Thoracic aorta (tissue), 2 donors: ENCODE measurements at places on chromosomes 13 and 19.
A peak's percentile ranks its signal among the peaks of the same experiment; 100 is the strongest.

DNA sequence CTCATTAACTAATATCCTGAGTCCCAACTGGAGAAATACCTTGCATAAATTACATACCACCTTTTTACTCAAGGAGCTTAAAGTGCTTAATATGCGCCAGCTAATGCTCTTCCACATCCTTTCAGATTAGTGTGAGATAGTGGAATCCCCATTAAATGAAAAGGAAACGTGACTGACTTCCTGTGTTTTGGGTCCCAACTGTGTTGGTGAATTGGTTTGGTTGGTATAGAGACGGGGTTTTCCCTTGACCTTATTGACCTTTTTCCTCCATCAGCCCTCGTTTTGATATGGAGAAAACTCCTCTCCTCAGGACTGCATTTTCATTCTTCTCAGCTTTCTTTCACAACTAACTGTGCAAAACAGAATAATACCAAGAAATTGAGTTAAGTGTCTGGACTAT, 163.5 kb downstream of the PAN3 start:
- no peaks in the 10 kb centered on the region for H3K36me3 ChIP-seq
- H3K27ac ChIP-seq, result no peak overlapping the region
- no peaks in the 10 kb centered on the region for H3K4me1 ChIP-seq
- H3K27me3 ChIP-seq, result no peaks in the 10 kb centered on the region
- no peak for DNase-seq
- no peak overlapping the region for H3K4me3 ChIP-seq

DNA sequence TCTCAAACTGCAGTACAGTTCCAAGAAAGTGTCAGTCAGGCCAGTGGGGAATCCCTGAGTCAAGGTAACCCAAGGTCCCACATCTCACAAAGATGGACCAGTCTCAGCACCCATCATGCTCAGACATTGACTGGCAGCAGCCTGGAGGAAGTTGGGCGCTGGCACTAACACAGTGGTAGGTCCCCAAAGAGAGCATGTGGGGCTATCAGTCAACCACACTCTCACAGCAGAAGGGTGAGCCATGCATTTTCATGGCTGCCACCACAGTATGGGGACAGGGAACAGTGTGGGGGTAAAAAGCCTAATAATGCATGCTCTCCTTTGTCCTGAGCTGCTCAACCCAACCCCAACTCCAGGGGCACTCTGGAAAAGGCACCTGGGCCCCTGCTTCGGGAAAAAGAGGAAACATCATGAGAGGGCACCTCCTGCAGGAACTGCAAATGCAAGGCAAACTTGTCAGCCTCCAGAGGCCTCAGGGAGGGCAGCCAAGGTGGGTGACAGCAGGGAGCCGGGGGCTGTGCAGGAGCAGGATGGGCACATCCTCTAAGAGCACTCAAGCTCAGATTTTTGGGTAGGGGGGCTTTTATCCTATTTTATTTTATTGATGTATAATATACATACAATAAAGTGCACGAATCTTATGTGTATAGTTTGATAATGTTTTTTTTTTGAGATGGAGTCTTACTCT, 9.5 kb upstream of the PLEKHF1 start:
- no peaks in the 10 kb centered on the region for H3K27me3 ChIP-seq
- H3K4me1 ChIP-seq, result peaks cover under 1% of the 10 kb centered on the region
- no peak overlapping the region for H3K4me3 ChIP-seq
- no peaks in the 10 kb centered on the region for H3K36me3 ChIP-seq
- no peak for DNase-seq

GRCh38 chr19:49261602-49262001, 63.4 kb downstream of the SLC6A16 start:
- no peak overlapping the region for H3K4me3 ChIP-seq
- no peak for DNase-seq
- no peak overlapping the region for H3K27ac ChIP-seq
- H3K27me3 ChIP-seq, result no peaks in the 10 kb centered on the region

DNA sequence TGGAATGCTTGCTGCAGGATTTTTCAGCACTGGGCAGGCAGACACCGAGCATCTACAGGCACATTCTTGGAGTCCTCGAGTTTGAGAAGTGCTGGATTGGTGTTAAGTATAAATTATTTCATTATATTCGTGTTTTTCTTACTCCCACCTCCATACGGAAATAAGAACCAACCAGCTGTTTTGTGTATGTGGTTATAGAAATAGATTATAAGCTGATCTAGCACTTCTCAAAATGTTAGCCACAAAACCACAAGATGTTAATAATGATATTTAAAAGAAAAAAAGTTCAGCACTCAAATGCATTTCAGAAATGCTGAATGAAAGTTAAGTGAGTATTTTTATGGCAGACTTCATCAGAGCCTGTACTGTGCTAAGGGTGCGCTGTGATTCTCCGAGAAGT, 24.0 kb upstream of the TEX29 start:
- no peaks in the 10 kb centered on the region for H3K4me1 ChIP-seq
- no peaks in the 10 kb centered on the region for H3K27me3 ChIP-seq
- peaks cover 37% of the 10 kb centered on the region for H3K36me3 ChIP-seq
- DNase-seq, result no peak

DNA sequence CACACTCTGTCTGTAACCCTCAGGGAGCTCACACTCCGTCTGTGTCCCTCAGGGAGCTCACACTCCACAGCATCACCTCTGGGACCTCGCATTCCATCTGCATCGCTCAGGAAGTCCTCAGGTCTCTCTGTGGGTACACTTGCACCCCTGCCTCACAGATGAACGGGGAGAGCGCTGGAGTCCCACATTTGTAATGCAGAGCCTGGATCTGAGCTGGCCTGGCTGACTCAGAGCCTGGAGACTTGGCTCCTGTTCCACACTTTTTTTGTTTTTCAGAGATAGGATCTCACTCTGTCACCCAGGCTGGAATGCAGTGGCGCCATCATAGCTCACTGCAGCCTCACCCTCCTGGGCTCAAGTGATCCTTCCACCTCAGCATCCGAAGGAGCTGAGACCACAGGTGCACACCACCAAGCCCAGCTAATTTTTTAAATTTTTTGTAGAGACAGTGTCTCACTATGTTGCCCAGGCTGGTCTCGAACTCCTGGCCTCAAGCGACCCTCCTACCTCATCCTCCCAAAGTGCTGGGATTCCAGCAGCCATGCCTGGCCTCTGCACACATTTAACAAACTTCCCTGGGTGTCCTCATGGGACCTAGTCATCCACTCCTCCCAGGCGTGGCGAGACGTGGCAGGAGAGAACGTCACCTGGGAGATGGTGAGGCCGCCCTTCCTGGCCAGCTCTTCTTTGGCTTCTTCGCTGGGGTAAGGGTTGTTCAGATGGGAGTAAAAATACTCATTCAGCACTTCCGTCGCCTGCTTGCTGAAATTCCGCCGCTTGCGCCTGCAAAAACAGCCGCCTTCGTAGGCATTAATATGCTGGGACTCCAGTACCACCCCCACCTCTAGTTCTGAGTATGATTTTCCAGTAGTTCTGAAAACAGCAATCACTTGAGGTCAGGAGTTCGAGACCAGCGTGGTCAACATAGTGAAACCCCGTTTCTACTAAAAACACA, 31.0 kb downstream of the CILP2 start:
- H3K4me3 ChIP-seq, result no peak overlapping the region
- H3K36me3 ChIP-seq, result no peaks in the 10 kb centered on the region
- H3K27ac ChIP-seq, result no peak overlapping the region
- no peaks in the 10 kb centered on the region for H3K4me1 ChIP-seq

GRCh38 chr13:113947311-113948033, 26.4 kb downstream of the C13orf46 start:
- no peaks in the 10 kb centered on the region for H3K36me3 ChIP-seq
- DNase-seq, result peak; percentile 4
- H3K4me1 ChIP-seq, result peaks cover 21% of the 10 kb centered on the region
- no peaks in the 10 kb centered on the region for H3K27me3 ChIP-seq
- no peak overlapping the region for H3K4me3 ChIP-seq

DNA sequence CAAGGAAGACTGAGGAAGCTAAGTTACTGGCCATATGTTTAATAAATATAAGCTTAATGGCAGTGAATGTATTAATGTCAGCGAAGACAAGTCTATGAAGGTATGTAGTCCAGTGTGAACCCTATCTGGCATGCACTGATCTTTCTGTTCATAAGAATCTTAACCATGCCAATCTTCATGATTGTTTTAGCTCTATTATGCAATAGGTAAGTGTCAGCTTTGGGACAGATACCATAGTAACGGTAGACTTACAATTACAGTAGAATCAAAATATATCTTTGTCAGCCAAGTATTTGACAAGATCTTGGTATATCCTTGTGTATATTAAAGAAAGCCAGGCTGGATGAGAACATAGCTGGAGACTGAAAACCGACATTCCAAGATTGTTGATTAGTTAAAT, 428.5 kb downstream of the SPRY2 start:
- H3K27me3 ChIP-seq, result no peaks in the 10 kb centered on the region
- H3K27ac ChIP-seq, result no peak overlapping the region
- no peaks in the 10 kb centered on the region for H3K36me3 ChIP-seq
- H3K4me3 ChIP-seq, result no peak overlapping the region
- no peak for DNase-seq

DNA sequence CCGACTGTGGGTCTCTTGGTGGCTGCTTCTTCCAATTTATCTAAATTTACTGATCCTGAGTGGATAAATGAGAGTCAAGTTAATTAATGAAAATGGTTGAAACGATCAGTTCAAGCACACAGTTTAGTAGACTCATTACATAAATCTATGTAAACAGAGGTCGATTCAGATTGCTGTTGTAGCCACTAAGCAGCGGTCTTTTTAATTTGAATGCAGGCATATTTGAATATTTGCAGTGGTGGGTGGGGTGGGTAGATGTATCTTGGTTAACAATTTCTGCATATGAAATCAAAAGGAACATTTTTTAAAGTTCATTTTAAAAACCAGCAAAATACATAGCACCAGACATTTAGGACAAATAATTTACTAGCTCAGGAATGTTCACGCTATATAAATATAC, 325.9 kb downstream of the KLF12 start:
- H3K27ac ChIP-seq, result no peak overlapping the region
- H3K36me3 ChIP-seq, result peaks cover 5% of the 10 kb centered on the region
- H3K4me3 ChIP-seq, result no peak overlapping the region
- no peaks in the 10 kb centered on the region for H3K27me3 ChIP-seq

- peaks cover 18% of the 10 kb centered on the region for H3K4me1 ChIP-seq
- H3K27ac ChIP-seq, result peak overlapping the region; percentile 80
- DNase-seq, result peak; percentile 53
Measured at GRCh38 chr19:49664171-49665035, 1.3 kb downstream of the IRF3 start.

DNA sequence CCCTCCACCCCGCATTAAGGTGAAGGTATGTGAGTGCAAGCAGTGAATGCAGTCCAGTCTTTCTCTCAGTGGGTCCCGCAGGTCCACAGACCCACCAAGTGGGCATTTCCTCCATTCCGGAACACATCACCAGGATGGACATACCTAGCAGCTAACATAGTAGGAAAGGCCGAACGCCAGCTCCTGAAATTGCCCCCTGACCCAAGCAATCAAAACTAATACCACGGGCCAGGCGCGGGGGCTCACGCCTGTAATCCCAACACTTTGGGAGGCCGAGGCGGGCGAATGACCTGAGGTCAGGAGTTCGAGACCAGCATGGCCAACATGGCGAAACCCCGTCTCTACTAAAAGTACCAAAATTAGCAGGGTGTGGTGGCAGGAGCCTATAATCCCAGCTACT, 71.7 kb upstream of the VSTM2B start:
- no peak overlapping the region for H3K4me3 ChIP-seq
- DNase-seq, result no peak
- no peaks in the 10 kb centered on the region for H3K4me1 ChIP-seq
- H3K27me3 ChIP-seq, result no peaks in the 10 kb centered on the region
- H3K27ac ChIP-seq, result no peak overlapping the region
- H3K36me3 ChIP-seq, result no peaks in the 10 kb centered on the region

- H3K27me3 ChIP-seq, result no peaks in the 10 kb centered on the region
- H3K4me3 ChIP-seq, result no peak overlapping the region
- no peak for DNase-seq
- H3K27ac ChIP-seq, result no peak overlapping the region
- H3K36me3 ChIP-seq, result no peaks in the 10 kb centered on the region
Measured at GRCh38 chr13:20170921-20171320, 10.1 kb upstream of the GJA3 start.

- no peaks in the 10 kb centered on the region for H3K4me1 ChIP-seq
- H3K4me3 ChIP-seq, result no peak overlapping the region
- DNase-seq, result no peak
- H3K27me3 ChIP-seq, result no peaks in the 10 kb centered on the region
- H3K36me3 ChIP-seq, result peaks cover 34% of the 10 kb centered on the region
- H3K27ac ChIP-seq, result no peak overlapping the region
Measured at GRCh38 chr19:18993115-18993514, 40.2 kb downstream of the SUGP2 start.

DNA sequence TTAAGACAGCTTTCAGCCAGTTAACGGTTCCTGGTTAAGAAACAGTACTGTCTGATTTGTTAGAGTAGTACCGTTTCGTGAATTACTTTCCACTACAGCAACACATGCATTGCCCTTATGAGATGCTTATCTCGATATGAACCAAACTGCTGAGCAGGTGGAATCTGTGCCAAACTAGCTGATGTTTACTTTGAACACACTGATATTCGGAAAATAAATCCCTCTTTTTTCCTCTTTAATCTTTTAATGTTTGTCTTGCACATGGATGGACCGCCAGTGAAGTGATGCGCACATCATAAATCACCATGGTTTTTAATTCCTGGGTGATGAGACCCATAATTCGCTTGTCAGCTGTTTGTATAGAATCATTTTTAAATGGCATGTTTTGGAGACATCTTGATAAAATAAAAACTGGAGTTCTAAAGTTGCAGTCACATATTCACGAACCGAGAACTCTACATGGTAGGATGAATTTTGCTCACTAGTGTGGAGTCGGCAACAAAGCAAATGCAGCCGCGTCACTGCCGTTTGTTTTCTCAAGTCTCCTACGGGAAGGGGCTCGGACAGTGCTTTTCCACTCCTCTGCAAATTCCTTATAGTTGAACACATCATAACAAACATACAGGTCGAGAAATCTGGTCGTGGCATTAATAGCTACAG, 1.1 kb downstream of the GJA3 start:
- H3K4me1 ChIP-seq, result peaks cover 16% of the 10 kb centered on the region
- DNase-seq, result no peak
- H3K4me3 ChIP-seq, result peak overlapping the region; percentile 64
- no peak overlapping the region for H3K27ac ChIP-seq

DNA sequence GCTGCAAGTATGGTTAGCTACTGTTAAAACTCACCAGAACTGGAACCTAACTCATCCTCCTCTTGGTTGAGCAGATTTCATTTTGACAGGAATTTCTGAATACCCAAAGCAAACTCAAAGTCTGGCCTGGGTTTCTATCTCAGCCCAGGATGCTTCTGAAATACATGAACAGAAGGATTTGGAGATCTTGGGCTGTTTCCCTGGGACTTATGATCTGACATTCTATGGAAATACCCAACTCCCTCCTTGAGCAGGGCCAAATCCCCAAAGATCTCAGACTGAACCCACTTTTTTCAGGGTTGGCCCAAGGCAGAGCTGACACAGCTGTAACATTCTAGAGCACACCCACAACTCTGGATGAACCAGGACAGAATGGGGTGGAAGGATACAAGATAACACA, 1.1 kb upstream of the ITM2B start:
- peak overlapping the region; percentile 28 for H3K27ac ChIP-seq
- H3K27me3 ChIP-seq, result no peaks in the 10 kb centered on the region
- no peak for DNase-seq
- H3K4me3 ChIP-seq, result peak overlapping the region; percentile 100
